ENCODE measurements at places on chromosomes 5 and 9.

DNA sequence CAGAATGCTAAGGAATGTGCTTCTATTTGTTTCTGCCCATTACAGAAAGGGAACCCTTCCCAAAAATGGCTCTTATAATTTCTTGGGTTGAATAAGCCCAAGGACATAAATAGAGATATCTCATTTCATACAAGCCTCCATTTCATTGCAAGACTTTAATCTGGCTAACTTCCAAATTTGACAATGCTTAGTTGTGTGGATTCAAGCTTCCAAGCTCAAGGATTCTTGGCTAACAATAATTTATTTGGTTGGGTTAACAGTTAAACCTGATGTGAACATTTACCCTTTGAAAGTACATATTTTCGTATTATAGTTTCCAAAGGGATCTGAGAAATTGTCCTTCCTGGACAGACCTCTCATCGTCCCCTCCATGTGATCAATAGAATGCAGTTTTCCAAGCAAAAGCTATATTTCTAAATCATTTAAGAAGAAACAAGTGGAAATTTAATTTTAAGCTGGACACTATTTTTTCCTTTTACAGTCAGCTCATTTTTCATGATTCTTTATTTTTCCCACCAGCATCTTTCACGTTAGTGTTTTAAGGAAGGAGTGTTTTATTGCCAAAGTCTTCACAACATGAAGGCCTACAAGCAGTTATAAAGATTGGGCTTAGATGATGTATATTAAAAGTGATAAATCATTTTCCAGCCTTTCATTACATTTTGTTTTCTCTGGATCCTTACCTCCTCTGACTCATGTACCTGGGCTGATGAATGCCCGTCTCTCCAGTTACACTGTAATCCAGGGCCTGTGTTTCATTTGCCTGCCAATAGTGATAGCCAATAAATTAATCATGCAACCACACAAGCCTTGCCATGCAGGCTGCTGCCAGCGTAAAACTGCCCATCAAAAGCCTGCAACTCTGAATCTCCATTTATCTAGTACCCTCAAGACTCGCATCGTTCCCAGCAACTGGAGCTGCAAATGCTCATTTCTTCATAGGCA lies 176.7 kb downstream of the NTRK2 start:
- DNase-seq: no peak

GRCh38 chr5:30041291-30041690 lies 1152.2 kb upstream of the CDH6 start:
- no peak for DNase-seq

DNA sequence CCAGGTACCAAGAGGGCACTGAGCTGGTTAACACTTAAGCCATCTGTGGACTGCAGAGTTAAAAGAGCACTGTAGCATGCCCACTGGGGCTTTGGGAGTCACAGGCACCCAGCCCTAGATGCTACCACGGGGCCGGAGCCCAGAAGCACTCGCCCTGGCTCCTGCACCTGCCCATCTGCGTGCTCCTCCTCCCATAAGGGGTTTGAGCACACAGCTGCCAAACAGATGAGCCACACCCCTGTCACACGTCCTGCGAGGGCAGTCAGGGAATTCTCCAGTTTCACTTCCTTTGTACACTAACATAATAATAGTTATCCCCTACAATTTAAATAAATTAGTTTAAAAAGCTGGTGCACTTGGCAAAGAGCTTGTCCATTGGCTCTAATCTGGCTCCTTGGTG lies 4.5 kb upstream of the PCA3 start:
- DNase-seq: no peak

GRCh38 chr9:112884101-112884500 lies 6.6 kb downstream of the SLC46A2 start:
- no peak for DNase-seq

DNA sequence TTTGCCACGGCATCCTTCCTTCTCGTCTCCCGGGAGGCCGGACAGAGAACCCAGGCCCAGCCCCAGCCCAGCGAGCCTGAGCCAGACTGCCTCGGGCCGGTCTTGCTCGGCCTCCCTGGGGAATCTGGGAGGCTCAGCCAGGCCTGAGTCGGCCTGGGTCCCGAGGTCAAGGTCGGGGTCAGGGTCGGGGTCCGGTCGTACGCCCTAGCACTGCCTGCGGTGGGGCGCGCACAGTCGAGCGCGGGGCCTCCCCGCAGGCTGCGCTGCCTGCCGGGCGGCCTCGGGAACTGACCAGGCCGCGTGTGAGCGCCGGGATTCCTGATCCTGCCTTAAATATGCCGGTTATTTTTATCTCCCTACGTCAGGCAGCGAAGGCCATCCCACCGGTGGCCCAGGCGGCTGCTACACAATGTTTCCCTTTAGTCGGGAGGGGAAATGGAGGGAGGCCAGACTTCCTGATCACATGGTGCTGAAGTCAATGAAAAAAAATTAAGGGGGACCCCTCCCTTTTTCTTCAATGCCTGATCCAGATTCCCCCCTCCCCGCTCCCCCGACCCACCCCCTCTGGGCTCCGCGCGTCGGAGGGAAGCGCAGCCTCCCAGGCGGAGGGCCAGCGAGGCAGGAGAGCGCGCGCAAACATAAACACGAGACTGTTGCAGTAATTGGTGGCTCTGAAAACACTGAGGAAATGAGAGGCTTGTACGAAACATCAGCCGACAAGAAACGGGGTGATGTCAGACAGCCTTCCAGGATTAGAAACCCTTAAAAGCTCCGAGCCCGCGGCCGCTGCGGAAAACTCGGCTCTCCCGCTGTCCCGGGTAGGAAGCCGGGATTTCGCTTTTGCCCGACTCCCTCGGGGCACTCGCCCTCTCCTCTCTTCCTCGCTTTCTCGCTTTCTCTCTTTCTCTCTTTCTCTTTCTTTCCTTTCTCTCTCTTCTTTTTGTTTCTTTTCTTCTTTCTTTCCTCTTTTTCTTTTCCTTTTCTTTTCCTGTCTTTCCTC lies 148.2 kb upstream of the KLF4 start:
- peak; percentile 82 for DNase-seq

GRCh38 chr5:143442385-143442784 lies 38.9 kb upstream of the NR3C1 start:
- no peak for DNase-seq

GRCh38 chr9:92266486-92266885 lies 27.0 kb downstream of the IARS1 start:
- DNase-seq: no peak

DNA sequence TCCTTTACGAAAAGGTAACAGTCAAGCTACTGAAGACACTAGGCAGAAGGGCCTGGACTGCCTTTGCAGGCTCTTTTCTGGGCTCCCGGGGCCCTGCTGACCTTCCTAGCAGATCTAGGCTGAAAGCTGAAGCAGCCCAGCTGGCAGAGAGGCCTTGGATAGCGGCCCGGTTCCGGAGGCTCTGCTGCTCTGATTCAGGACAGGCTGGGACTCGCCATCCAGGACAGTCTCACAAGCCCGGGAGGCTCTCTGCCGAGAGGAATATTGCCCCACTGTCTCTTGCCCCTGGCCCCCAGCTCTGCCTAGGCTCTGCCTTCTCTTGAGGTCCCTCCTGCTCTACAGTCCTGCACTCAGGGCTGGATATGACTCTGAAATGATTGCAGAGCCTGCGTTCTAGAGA lies 67.8 kb downstream of the PSD2 start:
- no peak for DNase-seq

DNA sequence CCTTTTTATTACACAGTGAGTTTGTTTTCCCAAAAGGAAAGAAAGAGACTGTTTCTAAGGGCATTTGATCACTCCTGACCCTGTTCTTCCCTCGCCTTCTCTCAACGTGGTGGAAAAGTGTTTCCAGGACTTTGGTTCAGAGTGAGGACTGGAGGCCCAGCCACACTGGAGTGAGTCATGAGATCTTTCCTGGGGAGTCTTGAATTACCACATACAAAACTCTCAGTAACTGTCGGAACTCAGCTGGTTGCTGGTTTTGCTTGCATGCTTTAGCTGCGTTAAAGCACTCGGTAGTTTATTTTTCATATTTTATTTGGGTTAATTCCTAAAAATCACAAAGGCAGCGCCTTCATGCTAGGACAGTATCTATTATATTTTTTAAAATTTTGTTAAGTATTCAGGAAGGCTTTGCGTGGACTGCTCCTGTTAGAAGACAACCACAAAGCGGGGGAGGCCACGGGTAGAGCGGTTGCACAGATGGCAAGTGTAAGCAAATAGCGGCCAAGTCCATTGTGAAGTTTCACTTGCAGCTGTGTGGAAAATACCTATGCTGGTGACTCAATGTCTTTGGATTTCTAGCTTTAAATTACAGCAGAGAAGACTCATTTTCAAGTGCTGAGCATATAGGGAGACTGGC lies 77.7 kb downstream of the ARSB start:
- no peak for DNase-seq

- DNase-seq: no peak
Observed at GRCh38 chr5:43352131-43352530, 38.9 kb upstream of the HMGCS1 start.

DNA sequence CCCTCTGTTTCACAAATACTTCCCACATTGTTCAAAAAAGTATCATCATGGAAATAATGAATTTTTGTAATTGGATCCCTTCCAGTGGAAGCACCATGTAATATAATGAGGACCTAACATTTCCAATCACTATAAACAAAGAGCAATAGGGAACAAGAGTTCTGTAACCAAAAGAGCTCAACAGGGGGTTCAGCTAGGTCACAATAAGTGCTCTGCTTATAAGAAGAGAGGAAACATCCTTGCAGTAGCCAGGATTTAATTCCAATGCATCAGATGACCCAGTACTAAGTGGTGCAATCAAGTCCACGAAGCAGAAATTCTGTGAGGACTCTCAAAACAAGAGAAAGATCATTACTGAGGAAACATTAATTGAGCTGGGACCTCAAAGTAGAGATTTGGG lies 5.9 kb downstream of the SERINC5 start:
- DNase-seq: no peak

- DNase-seq: no peak
Observed at GRCh38 chr5:71681296-71681695, 37.8 kb upstream of the CARTPT start.

- DNase-seq: no peak
Observed at GRCh38 chr9:103761466-103761865, 332.6 kb upstream of the SMC2 start.

DNA sequence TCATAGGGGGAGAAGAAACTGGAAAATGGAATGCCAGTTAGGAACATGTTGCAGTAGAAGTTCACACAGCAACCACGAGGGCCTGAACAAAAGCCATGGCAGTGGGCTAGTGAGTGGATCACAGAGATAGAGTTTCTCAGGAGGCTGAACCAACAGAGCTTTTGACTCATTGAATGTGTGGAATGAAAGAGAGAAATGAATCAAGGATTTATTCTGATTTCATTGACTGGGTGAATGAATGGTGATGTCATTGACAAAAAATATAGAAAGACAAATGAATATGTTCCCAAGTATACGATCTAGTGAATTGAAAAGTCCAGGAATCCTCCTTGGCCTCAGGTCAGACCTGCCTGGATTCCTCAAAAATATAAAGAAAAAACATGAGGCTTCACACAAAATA lies 99.2 kb downstream of the ZNF462 start:
- no peak for DNase-seq

GRCh38 chr9:130682421-130683121 lies 11.0 kb upstream of the EXOSC2 start:
- DNase-seq: no peak

GRCh38 chr5:14726066-14726838 lies 61.7 kb downstream of the OTULIN start:
- no peak for DNase-seq

- no peak for DNase-seq
Observed at GRCh38 chr5:100790170-100790665, 112.9 kb downstream of the ST8SIA4 start.

GRCh38 chr5:175202463-175203068 lies 241.4 kb downstream of the DRD1 start:
- peak; percentile 35 for DNase-seq

GRCh38 chr9:95516734-95517558 lies at the start of gene PTCH1:
TSS of gene PTCH1 (minus strand) at chr9:95516971.
- no peak for DNase-seq

DNA sequence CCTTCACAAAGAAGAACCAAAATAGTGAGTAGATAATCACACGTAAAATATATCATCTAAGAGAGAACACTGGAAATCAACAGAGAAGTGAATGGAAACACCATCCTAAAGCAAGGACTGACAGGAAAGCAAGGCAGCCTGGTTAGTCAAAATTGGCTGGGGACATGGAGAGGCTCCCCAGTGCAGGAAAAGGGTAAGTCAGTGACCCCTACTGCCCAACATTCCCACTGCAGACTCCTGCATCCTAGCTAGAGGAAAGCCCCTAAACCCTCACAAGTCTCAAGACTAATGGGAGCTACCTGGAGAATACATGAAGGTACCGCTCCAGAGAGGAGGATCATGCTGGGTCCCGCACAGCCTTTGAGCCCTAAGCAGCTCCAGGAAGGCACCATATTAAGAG lies 60.1 kb downstream of the ZDHHC21 start:
- DNase-seq: no peak

- no peak for DNase-seq
Observed at GRCh38 chr9:16257604-16258003, 612.9 kb downstream of the BNC2 start.

- no peak for DNase-seq
Observed at GRCh38 chr5:6687505-6687904, 25.7 kb upstream of the TENT4A start.

DNA sequence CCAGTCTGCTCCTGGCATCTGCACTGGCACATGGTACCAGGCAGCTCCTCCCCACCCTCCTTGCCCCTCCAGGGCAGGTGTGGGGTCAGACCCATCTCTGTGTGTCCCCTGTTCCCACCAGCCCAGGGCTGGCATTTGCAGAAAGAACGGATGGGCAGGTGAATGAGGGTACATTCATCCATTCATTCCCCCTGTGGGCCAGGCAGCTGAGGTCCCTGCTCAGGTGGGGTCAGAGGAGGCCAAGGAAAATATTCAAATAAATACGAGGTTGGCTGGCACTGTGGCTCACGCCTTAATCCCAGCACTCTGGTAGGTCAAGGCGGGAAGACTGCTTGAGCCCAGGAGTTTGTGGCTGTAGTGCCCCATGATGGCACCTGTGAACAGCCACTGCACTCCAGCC lies 25.0 kb upstream of the PHYKPL start:
- DNase-seq: no peak

DNA sequence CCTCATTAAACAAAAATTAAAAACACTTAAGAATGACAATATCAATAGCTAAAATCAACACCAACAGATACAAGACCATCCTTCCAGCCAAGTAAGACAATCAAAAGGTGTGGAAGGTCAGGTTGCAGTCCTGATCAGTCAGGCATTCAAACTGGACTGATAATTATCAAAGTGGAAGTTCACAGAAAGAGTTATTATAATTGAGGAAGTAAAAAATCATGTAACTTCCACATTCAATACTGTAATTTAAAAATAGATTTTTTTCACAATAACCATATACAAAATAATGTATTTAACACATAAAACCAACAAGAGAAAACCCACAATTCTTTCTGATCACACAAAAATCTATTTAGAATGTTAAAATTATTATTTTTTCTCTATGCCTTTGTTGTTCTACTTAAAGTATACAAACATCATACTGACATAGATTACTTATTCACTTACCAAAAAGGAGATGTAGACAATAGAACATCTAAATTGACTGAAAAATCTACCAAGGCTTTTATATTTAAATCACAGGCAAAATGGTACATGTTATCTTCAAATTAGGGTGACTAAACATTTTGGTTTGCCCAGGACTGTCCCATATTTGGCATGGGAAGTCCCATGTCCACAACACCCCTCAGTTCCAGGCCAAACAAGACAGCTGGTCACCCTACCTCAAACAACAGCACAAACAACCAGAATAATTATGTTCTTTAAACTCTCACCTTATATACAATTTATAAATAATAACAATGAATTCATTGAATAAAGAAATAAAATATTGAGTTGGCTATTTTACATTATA lies 142.5 kb upstream of the SLC24A2 start:
- DNase-seq: no peak

All from right renal cortex interstitium (tissue), 3 donors.